ENCODE measurements at places on chromosomes 1 and 21.

DNA sequence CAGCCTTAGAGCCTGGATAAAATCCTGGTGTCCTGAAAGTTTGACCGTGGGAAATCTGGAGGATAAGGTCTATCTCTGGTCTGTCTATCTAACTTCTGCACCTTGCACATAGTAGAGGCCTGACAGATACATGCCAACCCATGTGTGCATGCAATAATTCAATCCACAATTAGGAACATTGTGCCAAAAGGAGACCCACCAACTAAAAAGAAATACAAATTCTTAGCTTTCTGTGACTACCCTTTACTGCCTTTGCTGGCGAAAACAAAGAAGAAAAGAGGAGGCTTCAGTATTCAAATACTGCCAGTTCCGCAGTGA, 381 bp upstream of the KLHL20 start:
- no peak for DNase-seq

GRCh38 chr1:42966688-42967612, 8.3 kb upstream of the SLC2A1 start:
- peak; percentile 90 for DNase-seq

GRCh38 chr1:52166996-52167753, 25.3 kb downstream of the ZFYVE9 start:
- DNase-seq, result peak; percentile 36

DNA sequence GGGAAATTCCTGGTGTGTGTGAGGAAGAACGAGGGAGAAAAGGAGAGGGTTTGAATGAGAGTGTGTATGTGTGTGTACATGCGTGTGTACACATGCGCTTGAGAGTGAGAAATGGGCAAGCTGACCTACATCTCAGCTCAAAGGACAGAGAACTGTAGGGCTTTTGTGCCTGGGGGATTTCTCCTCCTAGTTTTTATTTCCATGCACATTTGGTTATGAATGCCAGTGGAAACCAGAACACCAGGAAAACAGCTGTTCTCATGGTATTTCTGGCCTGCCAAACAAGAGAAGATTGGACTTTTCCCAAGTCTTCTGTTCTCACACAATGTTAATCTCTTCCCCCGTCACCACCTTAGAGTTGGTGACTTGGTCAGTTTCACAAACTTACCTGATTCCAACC, 45.2 kb downstream of the SLC44A3 start:
- no peak for DNase-seq

DNA sequence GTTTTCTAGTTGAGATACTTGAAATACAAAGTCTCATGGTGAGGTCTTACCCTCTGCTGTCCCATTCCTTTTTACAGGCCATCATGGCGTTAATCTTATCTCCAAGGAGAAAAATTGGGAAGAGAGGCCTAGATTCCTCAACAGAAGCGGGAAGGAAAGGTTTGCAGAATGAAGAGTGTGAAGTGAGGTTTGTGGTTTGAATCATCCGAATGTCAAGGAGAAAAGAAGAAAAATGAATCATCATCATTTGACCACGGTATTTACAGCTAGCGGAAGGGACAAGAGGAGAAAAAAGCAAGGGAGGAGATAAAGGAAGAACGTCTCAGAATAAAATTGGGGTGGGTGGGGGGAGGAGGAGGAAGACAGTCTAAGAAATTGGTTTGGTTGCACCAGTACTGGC, 935 bp upstream of the COG2 start:
- DNase-seq, result no peak

GRCh38 chr21:24045775-24046215, 1561.5 kb downstream of the MRPL39 start:
- no peak for DNase-seq

DNA sequence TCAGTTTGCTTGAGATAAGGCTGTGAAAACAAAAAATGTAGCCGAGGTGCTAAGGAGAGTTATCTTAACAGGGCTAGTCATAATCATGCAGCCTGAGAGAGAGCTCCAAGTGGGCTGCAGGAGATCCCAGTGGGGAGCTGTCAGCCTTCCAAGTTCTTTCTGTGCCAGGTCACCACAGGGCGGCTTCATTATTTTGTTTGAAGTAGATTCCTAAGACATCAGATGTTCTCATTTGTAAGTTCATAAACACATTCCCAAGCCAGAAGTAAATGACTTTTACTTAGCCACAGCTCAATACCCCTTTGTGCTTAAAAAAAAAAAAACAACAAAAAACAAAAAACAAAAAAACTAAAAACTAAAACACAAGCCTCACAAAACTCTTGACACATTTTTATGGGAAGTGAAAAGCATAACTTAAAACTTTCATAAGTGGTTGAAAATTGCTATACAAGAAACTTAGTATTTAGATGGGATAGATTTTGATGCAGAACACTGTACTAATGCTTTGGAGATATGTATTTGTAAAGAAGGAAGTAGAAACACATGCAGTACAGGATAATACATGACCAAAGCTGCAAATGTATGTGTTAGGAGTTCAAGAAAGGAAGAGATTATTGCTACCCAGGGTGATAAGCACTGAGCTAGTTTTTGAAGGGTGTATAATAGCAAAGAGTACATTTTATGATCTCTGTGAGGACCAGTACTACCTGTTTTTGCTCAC, 8.6 kb downstream of the CDC14A start:
- no peak for DNase-seq

GRCh38 chr1:234694661-234695060, 84.7 kb upstream of the IRF2BP2 start:
- DNase-seq, result no peak

DNA sequence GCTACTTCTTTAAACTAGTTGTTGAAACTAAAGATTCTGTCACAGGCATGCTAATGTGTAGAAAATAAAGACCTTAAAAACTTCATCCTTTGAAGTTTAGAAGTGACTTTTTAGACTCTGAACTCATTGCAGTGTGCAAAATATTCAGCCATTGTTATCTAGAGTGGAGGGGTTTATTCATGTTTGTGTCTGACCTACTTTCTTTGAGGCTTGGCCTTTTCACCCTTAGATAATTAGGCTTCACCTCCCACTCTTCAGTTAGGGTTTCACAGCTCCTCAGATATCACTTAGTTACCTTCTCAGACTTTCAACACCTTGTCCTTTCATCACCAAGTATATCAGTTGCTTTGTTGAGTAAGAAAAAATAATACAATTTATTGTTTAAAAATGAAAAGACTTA, 75.9 kb downstream of the IVNS1ABP start:
- DNase-seq, result no peak

DNA sequence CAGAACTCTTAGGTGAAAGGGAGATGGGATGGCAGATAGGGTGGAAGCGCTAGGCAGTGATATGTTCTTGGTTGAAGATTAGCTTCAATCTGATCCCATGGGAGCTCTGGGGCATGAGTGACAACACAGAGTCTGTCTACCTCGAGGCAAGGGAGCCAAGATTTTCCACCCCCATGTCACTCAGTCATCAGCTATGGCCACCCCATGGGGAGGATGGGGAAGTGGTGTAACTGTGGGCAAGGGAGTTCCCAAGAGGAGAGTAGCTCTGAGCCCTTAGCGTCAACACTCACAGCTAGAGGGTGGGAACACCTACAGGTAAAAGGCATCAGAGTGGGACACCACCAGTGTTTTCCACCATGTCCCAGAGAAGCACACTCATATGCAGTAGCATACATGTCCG, 30.3 kb upstream of the C1QA start:
- DNase-seq, result no peak

DNA sequence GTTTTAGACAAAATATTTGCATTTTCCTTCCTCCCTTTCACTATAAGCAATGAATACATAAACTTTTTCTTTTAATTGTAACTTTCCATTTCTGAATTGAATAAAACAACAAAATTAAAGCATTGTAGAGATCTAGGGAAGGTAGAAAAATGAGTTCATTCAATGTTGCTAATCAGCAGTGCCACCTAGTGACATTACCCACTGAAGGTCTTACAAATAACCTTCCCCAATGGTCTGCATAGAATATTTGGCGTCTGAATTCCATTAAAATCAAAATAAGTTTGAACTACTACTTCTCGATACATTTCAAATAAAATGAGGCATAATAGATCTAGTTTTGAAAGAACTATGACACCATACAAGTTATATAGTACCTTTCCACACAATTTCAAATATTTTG, 19.6 kb downstream of the FH start:
- no peak for DNase-seq

DNA sequence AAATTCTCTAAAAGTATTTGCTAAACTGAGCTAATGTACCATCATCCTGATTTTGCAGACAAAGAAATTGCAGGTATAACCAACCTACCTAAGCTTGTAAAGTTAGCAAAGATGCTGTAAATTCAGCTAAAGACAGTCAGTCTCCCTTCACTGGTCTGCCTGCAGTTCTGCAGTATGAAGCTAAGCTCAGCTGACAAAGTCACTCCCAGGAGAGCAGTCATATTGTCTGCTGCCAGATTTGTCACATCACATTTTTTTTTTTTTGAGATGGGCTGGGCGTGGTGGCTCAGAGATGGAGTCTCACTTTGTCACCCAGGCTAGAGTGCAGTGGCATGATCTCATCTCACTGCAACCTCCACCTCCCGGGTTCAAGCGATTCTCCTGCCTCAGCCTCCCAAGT, 8.9 kb upstream of the CMPK1 start:
- DNase-seq, result peak; percentile 41

DNA sequence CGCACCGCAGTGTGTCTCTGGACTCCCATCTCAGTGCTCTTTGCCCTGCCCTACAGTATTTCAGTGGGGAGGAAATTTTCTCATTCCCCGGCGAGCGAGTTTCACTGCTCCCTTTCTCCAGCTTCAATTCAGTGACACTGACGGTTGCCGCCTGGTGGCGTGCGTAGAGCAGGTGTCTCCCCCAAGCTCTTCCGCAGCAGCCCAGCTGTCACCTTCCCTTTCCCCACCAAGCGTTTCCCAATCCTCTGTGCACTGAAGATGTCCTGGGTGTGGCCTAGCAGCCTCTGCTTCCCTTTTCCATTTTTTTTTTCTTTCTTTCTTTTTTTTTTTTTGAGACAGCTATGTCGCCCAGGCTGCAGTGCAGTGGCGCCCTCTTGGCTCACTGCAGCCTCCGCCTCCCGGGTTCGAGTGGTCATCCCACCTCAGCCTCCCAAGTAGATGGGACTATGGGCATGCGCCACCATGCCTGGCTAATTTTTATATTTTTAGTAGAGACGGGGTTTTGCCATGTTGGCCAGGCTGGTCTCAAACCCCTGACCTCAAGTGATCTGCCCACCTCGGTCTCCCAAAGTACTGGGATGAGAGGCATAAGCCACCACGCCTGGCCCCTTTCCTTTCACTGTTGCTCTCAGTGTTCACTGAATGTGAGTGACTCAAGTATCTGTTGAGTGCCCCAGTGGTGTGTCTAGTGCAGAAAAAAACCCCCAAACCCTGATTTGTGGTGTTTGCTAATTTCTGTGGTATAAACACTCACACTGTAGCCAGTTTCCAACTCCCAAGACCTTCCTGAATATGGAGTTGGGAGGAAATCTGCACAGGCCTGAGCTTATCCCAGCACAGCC, 30.1 kb downstream of the TNFRSF1B start:
- peak; percentile 91 for DNase-seq

DNA sequence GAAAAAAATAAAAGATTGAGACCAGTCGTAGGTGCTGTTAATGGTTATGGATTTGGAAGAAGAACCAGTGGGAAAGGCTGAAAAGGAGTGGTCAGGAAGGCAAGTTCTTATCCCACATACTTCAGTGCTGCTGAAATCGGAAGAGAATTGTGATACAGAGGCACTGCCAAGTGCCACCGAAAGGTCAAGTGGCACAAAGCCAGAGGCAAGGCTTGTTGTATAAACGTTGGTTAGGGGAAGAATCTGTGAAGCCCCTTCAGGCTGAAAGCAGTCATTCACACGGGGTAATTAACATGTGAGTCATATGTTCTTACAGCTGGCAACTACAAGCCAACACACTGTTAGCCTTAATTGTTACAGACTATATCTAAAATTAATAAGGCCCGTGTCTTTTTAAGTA, 48.8 kb downstream of the ZBTB40 start:
- DNase-seq, result peak; percentile 52

DNA sequence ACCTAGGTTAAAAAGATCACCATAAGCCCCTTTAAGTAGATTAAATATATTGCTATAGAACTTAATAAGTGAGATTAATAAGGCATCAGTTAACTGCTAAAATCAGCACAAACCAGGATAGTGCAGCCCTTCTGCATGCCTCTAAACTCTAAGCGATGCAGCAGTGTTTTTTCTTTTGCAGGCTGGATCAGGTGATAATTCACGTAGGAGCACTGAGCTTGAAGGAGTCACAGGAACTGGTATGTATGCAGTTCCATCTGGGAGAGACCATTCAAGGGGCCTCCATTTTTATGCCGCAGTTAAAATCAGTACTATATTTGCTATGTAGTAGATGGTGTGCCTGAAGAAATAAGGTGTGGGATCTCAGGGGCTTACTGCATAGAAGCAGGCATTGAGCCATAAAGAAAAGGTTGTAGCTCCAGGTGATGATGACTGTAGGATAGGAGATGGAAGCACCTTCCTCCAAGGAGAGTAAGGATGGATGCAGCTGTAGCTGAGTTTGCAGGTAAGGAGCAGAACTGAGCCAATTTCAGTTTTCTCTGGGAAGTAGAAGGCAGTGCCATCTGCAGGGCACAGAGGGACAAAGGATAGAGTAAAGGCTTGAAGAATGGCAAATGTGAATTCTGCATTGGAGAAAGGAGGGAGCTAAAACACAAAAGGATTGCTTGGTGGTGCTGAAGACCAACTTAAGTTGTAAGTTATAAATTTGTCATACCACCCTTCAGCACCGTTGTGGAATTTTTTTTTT, 22.6 kb downstream of the NPL start:
- no peak for DNase-seq

DNA sequence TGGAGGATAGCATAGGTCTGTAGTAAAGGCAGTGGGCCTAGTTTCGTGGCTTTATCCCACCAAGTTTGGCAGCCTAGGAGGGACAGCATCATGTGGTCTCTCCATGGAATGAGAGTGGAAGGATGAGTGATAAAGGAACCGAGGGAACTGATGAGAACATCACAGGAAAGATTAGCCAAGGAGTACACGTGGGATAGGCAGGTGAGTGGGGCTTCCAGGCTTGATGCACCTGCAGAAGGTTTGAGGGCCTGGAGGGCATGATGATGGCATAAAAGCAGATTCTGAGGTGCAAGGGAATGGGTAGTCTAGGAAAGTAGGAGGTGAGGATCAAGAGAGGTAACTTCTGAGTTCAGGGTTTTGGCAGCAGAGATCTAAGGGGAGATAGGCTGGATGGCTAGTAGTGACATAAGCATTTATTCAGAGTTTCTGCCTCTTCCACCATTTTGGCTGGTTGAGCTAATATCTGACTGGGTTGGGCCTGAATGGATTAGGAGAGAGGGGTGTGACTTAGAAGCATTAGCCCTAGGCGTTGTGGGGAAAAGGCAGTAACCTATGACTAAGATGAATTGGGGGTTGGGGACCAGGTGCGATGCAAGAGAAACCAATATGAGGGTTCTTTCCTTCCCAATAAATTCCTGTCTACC, 9.1 kb downstream of the PTGFRN start:
- DNase-seq, result no peak

GRCh38 chr1:43232482-43232881, 37.3 kb upstream of the TMEM125 start:
- DNase-seq, result no peak

Measured in NCI-H2171 (cell line).